ENCODE measurements at places on chromosomes 12 and 14.

- no peak for DNase-seq
Measured at GRCh38 chr12:50537538-50537919, 32.7 kb downstream of the DIP2B start.

DNA sequence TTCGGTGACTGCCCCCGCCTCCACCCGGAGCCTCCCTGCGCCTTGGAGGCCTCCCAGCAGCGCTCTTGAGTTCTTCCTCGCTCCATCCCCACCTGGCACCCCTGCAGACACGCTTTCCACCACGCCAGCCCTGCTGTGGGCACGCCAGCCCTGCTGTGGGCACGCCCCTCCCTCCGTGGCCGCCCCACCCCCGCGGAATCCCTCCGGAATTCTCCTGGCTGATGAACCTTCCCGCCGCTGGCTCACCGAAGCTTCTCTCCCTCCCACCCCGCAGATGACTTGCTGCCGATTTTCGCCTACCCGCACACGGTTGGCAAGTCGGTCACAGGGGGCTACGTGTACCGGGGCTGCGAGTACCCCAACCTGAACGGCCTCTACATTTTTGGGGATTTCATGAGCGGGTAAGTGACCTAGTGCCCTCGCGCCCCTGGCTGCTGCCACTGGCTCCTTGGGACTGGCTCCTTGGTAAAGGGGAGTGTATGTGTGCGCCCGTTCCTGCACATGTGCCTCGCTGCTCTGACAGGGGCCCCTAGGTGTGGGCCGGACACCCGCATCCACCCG, 15.2 kb downstream of the HHIPL1 start:
- DNase-seq, result no peak

GRCh38 chr14:32087173-32087861, 10.2 kb downstream of the ARHGAP5 start:
- no peak for DNase-seq

GRCh38 chr12:117189725-117190209, 503 bp downstream of the FBXO21 start:
- peak; percentile 19 for DNase-seq

GRCh38 chr12:127729381-127729780, 537.6 kb upstream of the TMEM132C start:
- DNase-seq, result no peak

DNA sequence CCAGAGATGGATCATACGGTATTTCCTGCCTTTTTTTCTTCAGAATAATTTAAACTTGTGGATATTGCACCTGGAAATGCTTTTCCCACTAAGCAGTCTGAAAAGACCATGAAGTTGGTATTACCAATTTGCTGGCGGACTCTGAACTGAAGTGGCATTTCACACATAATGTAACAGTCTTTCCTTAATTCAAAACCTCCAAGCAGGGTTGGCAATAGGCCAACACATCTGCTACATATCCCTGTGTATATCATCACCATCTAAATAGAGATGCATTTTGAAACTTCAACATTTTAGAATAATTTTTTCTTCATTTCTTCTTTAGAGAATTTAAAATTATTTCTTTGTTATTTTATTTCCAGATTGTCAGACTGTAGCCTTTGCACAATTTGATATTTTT, 100.5 kb downstream of the TSPAN8 start:
- DNase-seq, result no peak

GRCh38 chr12:125528281-125528680, 463.0 kb downstream of the AACS start:
- no peak for DNase-seq

GRCh38 chr12:24848941-24849477, 99.9 kb downstream of the BCAT1 start:
- DNase-seq, result no peak

- DNase-seq, result no peak
Measured at GRCh38 chr12:64521833-64522232, 69.9 kb downstream of the TBK1 start.

- no peak for DNase-seq
Measured at GRCh38 chr14:100425429-100425827, 102.3 kb downstream of the SLC25A47 start.

- DNase-seq, result no peak
Measured at GRCh38 chr12:57895389-57896114, 45.8 kb upstream of the ATP23 start.

DNA sequence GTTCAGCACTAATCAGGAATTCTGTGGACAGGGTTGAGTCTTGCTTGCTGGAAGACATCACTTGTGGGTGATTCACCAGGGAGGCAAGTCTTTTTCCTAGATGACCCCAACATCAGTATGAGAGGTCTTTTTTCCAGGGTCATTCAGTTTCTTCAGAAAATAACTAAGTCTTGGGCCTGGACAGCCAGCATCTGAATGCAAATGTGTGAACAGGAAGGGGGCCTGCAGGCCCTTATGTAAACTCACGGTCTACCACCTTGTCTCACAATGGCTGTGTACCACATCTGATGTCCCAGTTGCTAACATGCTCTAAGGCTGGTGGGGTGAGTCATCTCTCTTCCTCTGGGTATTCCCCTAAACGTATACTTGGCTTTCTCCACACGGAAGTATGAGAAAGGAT, 79.2 kb downstream of the HECTD4 start:
- peak; percentile 3 for DNase-seq

DNA sequence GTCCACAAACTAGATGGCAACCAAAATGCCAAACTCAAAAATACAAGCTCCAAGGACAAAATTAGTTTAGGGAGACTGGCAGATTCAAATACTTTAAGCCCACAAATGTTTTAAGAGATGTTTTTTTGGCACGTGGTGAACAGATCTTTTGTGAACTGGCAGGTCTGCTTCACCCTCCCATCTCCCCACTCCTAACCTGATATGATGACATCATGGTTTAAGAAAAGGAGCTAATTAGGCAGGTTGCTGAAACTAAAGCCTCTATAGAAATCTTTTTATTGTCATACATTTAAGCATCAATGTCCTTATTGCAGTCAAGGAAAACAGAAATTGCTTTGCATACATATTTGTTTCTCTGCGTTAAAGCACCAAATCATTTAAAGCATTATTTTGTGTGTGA, 5.8 kb downstream of the LRIG3 start:
- DNase-seq, result no peak

DNA sequence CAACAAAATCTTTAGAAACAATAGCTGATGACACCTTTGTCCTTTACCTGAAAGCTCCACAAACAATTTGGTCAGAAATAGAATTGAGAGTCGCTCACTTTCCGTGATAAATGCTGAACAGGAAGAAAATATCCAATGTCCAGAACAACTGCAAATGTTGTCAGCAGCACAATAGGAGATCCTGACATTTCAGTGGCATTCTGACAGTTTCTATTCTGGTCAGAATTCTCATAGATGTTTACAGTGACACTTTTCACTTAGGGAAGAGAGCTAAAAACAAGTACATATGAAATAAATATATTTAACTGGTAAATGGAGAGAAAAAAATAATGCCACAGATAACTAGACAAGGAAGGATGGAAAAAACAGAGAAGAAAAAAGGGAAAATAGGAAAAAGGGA, 39.1 kb downstream of the MAGOHB start:
- no peak for DNase-seq

- DNase-seq, result no peak
Measured at GRCh38 chr12:89343127-89343526, 9.2 kb downstream of the DUSP6 start.

DNA sequence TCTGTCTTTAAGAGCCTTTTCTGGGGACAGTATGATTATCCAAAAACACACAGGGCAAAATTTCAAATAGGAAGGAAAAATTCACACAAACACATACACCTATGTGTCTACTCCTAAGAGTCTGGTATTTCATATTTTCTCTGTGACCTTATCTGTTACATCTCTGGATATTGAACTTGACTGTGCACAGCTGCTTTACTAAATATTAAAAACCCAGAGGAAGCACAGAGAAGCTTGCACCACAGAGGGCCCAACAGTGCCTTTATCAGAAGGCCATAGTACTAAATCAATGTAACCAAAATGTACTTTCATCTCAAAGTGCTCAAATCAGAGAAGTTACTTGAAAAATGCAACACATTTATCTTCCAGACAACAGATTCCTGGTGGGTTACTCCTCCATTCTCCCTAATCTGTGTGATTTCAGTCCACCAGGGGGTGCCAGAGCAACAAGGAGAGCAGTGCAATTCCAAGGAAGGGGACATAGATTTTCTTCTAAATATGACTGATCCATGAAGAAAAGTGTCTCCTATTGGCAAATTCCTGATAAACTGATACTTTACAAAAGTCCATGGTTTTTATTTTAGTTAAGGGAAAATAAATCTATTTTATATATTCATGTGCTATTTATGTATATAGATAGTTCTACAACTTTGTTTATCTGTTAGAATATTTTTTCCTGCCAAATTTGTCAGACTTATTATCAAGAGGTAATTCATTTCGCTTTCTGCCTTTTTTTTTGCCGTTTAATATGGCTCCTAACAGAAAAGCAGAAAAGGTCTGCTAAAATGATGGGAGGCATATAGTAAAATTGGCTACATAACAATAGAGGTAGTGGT, 617.6 kb downstream of the LRFN5 start:
- DNase-seq, result no peak

GRCh38 chr12:62899568-62900390, 35.2 kb downstream of the PPM1H start:
- DNase-seq, result no peak

DNA sequence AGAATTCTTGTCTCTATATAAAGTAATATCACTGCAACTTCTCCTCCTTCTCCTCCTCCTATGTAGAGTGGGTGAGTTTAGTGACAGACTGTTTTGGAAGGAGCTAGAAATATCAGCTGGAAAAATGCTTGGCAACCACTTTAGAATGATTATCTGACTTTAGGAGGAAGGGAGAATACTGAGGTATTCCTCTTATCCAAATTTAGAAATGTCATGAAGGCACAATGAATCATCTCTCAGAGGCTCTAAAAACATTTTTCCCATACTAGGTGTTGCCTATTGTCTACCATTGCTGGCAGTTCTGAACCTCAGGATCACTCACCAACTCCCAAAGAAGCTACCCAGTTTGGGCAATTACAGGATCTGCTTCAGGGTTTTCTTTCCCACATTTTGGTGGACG, 306.6 kb upstream of the ATP2B1 start:
- no peak for DNase-seq

DNA sequence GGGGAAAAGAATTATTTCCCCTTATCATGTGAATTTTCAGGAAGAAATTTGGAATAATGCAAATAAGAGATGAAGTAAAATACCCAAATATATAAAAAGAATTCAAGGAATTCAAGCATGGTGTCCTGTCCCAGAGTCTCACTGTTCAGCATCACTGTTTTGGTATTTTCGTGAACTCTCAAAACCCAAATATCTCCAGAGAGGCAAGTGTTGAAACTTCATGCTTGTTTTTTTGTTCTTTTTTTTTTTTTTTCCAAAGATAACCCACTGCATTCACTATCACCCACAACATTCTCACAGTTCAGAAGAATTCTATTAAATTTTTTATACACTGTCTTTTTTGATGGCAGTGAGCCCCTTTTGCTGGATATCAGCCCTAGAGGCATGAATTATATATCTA, 354.9 kb downstream of the DIO2 start:
- DNase-seq, result no peak

DNA sequence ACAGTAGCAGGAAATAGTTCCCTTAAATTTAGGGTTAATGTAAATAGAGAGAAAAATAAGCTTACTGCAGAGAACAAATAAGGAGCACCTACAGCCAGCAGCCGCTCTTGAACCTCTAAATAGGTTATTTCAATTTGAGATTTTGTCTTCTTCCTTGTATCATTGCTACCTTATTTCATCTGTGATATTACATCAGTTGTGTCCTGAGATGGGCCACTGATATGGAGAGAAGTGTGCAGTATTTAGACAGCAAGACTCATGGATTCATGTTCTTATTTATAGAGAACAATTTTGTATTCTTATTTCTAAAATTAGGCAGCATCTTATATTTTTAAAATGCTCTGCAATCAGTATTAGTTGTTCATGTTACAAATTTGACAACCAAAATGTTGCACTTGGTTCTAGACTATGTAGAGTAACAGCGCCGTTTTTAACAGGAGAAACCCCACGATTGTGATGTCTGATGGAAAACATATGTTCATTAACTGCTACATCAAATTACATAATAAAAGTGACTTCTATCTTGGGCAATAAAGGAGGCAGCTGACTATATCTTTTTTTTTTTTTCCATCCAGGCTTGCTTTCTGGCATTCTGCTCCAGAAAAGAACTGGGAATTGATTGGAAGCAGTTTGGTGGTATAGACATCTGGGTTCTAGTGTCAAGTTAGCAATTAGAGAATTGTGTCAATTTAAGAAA, 117.9 kb downstream of the CAND1 start:
- DNase-seq, result no peak

GRCh38 chr12:47267571-47267970, 187.8 kb upstream of the AMIGO2 start:
- no peak for DNase-seq

GRCh38 chr12:15336768-15337553, 14.7 kb downstream of the PTPRO start:
- DNase-seq, result no peak

- DNase-seq, result no peak
Measured at GRCh38 chr12:100263131-100263530, 3.7 kb downstream of the DEPDC4 start.

- DNase-seq, result no peak
Measured at GRCh38 chr12:58860788-58861240, 59.5 kb downstream of the LRIG3 start.

DNA sequence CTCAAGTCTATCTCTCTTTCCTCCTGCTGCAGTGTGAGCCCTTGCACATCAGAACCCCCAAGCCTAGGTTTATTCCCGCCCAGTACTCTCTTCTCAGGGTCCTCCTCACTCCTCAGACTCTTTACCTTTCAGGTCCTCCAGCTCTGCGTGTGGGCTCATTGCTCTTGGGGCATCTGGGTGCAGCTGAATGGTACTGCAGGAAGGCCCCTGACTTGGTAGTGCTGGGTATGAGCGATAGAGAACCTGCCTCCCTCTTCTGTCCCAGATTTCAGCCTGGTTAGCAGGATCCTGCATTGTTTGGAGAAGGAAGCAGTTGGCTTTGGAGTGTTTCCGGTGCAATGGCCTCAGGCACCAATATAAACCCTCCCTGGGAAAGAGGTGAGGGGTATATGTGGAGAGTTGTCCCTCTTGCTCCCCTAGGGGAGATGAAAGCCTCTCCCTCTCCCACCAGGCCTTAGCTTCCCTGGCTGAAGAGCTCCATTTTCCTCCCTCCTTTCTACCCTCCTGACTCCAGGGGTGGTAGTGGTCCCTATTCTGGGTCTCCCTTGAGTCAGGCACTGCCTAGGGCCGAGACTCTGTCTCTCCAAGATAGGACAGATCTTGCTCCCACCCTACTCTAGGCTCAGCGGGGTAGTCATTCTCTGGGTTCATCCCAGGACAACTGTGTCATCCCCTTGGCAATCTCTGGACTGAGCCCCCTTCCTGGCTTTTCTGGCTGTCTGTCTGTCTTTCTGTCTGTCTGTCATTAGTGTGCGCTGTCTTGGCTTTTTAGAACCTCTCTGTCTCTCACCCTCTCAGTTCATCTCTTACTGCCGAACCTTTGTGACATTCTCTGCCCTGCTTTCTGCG, 3.8 kb downstream of the LRP1 start:
- DNase-seq, result no peak

DNA sequence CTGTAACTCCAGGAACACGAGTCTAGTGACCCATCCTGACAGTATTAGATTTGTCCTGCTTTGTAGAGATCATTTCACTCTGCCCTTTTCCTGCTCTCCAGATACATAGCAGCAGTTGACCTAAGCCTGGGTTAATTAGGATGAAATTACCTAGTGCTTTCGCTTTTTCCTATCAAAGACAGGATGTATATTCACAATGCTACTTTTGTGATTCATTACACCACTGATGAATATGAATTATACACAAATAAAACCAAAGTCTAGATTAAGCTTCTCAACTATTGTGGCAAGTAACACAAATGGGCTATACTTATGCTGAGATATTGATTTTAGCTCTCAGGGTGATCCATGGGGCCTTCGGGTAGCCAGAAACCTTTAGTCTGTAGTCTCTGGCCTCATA, 17.9 kb downstream of the CERS5 start:
- DNase-seq, result no peak

- no peak for DNase-seq
Measured at GRCh38 chr12:12784116-12784515, 1.3 kb upstream of the APOLD1 start.

All from stimulated activated CD4-positive, alpha-beta T cell treated with anti-CD3 and anti-CD28 coated beads, Interleukin-12 subunit alpha, Interleukin-12 subunit beta, amount 100 ng/mL, for 4 hours (primary cell).